ENCODE measurements at places on chromosomes 4 and X. TPM values are rescaled to one million over a fixed set of nuclear protein-coding genes. Genes with fewer than 3 reads are reported as not detected.
A peak's percentile ranks its signal among the peaks of the same experiment; 100 is the strongest.

DNA sequence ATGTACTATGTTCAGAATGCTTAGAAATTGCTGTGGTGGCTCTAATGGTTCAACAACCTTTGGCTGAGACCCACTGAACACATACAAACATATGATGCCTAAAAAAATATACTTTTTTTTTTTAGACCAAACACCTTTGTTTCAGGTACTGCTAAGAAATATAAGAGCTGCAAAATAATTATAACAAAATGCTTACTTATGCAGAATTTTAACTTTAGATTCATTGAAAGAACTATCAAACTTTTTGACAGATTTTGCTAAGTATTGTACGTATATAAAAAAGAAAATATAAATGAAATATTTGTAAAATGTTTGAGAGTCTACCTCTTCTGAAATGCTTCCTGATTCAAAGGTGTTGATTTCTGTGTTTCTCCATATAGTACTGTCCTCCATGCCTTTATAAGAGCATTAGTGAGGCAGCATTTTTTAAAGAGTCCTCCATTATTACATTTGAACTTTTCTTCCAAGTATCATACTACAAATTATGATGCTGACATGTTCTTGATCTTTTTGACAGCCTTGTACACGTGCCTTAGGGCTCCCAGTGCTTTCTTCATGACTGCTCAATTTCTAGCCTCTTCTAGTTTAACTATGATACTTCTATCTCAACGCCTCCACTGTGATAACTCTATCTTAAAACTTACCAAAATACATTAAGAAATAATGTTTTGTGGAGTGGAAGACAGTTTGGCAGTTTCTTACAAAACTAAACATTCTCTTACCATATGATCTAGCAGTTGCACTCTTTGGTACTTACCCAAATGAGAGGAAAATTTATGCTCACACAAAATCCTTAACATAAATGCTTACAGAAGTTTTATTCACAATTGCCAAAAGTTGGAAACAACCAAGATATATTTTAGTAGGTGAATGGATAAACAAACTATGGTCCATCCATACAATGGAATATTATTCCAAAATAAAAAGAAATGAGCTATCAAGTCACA, 212.2 kb upstream of the MAB21L2 start:
- H3K27ac ChIP-seq = no peak overlapping the region
- no peaks in the 10 kb centered on the region for H3K27me3 ChIP-seq
- H3K4me3 ChIP-seq = no peak overlapping the region
- H3K36me3 ChIP-seq = no peaks in the 10 kb centered on the region

The L1CAM gene
- 1.5 TPM for total RNA-seq

GRCh38 chr4:31125496-31125895, 405.3 kb downstream of the PCDH7 start:
- no peaks in the 10 kb centered on the region for H3K27me3 ChIP-seq
- H3K36me3 ChIP-seq = no peaks in the 10 kb centered on the region

The DDX60 gene
- 1.1 TPM for total RNA-seq

GRCh38 chr4:26468977-26469376, 21.3 kb downstream of the CCKAR start:
- no peak for DNase-seq
- no peaks in the 10 kb centered on the region for H3K36me3 ChIP-seq
- no peak overlapping the region for H3K4me3 ChIP-seq

The NLGN4X gene
- 0.22 TPM for total RNA-seq

The SHROOM3 gene
- 50.9 TPM for total RNA-seq

DNA sequence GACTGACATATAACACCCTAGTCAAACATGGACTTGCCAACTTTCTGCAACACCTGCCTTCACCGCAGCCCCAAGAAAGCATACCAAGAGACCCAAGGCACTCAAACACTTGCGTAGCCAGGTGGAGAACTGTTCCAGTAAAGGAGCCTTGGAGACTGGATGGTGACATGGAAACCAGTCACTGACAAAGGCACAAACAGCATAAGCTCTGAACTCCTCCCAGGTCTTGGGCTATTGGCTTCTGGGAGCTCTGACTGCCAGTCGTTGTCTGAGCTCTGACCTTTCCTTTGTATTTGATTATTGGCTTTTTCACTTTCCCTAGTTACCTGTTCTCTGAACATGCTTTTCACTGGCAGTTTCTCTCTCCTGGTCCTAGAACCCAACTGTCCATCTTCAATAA, 38.3 kb downstream of the ARAP2 start:
- H3K27ac ChIP-seq = no peak overlapping the region
- H3K4me3 ChIP-seq = no peak overlapping the region
- DNase-seq = no peak
- H3K27me3 ChIP-seq = no peaks in the 10 kb centered on the region
- H3K36me3 ChIP-seq = no peaks in the 10 kb centered on the region

The LEF1 gene
- total RNA-seq = 8.0 TPM

The CETN2 gene
- total RNA-seq = 26.1 TPM

GRCh38 chr4:28225689-28226353, 1365.2 kb downstream of the STIM2 start:
- no peaks in the 10 kb centered on the region for H3K27me3 ChIP-seq
- no peaks in the 10 kb centered on the region for H3K36me3 ChIP-seq
- no peak overlapping the region for H3K4me3 ChIP-seq
- no peak for DNase-seq

- no peak overlapping the region for H3K4me3 ChIP-seq
- H3K27ac ChIP-seq = peak overlapping the region; percentile 79
- H3K4me1 ChIP-seq = peaks cover 36% of the 10 kb centered on the region
- no peak for DNase-seq
- H3K36me3 ChIP-seq = no peaks in the 10 kb centered on the region
These were observed 9.6 kb upstream of the CXCL2 start for GRCh38 chr4:74108457-74109115.

- H3K36me3 ChIP-seq = no peaks in the 10 kb centered on the region
- peaks cover 5% of the 10 kb centered on the region for H3K4me1 ChIP-seq
- peaks cover 3% of the 10 kb centered on the region for H3K27me3 ChIP-seq
- DNase-seq = no peak
- H3K4me3 ChIP-seq = no peak overlapping the region
These were observed 1.6 kb upstream of the AP1S2 start for GRCh38 chrX:15856222-15856587.

The BST1 gene
- 5.7 TPM for total RNA-seq

The CYBB gene
- 14.1 TPM for total RNA-seq

- DNase-seq = no peak
- no peaks in the 10 kb centered on the region for H3K36me3 ChIP-seq
- H3K4me1 ChIP-seq = no peaks in the 10 kb centered on the region
- H3K27ac ChIP-seq = peak overlapping the region; percentile 18
- H3K27me3 ChIP-seq = no peaks in the 10 kb centered on the region
These were observed 2.2 kb downstream of the AR start for GRCh38 chrX:67545893-67546495.

- DNase-seq = no peak
- no peak overlapping the region for H3K27ac ChIP-seq
- H3K4me1 ChIP-seq = no peaks in the 10 kb centered on the region
- no peak overlapping the region for H3K4me3 ChIP-seq
- no peaks in the 10 kb centered on the region for H3K36me3 ChIP-seq
These were observed 1196.4 kb upstream of the TENM3 start for GRCh38 chr4:181046809-181047208.

DNA sequence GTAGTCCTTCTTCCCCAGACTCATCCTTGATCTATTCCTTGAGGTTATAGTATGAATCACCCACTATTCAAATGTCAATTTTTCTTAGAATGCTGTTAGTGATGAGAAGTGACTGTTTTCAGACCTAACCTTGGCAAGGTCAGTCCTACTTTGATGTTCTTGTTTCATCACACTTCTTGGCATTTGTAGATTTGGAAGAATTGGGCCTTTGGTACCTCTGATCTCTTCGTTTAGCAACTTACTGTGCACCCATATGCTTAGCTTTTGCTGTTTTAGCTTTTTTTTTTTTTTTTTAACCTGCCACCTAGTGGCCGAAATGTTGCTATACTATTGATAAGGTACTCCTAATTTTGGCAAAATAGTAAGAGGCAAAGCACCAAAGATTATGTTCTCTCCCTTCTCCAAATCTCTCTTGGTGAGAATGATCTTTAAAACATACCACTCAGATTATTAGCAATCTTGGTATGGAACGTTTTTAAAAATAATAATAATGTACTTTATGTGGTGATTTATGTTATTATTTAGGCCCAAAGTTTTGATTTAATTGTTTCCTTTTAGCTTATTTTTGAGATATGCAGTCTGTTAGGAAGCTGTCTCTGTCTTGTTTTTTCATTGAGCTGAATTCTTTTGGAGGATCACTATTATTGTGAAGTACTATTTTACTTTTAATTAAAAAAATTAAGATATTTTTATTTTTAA, 16.6 kb downstream of the DCK start:
- no peak overlapping the region for H3K27ac ChIP-seq
- no peaks in the 10 kb centered on the region for H3K4me1 ChIP-seq
- H3K4me3 ChIP-seq = no peak overlapping the region
- H3K36me3 ChIP-seq = no peaks in the 10 kb centered on the region

The MAPK10 gene
- total RNA-seq = 1.7 TPM

DNA sequence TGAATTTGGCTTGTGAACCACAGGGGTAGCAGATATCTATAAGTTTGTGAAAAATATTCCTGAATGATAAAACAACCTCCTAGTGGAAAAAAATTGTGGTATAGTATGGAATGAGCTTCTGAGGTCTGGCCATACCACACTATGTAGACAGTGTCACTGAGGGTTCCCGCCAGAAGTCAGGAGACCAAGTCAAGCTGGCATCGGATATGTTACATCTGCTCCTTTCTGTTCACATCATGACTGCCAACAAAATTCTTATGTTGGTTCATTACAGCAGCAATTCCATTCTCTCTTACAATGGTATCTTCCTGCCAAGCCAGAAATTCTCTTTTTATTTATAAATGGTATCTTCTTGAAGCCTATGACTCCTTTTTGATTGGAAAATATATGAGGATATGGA, 273.0 kb downstream of the PPP3CA start:
- H3K27ac ChIP-seq = no peak overlapping the region
- no peaks in the 10 kb centered on the region for H3K4me1 ChIP-seq
- DNase-seq = no peak
- H3K27me3 ChIP-seq = no peaks in the 10 kb centered on the region
- no peak overlapping the region for H3K4me3 ChIP-seq

DNA sequence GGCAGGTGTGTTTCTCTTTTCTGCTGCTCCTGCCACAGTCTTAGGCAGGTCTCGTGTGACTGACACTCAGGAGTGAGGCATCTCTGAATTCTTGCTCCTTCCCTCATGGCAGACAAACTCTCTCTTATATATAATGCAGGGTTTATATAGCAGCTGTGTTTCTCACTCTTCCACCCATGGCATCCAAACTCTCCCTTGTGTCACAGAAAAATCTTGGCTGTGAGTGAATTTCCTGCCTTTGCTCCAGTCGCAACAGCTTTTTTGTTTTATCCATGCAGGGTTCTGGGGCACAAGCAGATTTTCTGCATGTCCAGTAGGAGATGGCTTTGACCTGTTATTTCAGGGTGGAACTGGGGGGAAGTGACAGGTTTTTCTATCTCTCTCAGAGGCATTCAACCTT, 1275.5 kb downstream of the ADGRL3 start:
- H3K36me3 ChIP-seq = no peaks in the 10 kb centered on the region
- H3K27me3 ChIP-seq = no peaks in the 10 kb centered on the region
- no peak overlapping the region for H3K4me3 ChIP-seq

- H3K36me3 ChIP-seq = no peaks in the 10 kb centered on the region
- H3K4me3 ChIP-seq = no peak overlapping the region
- DNase-seq = no peak
- H3K4me1 ChIP-seq = no peaks in the 10 kb centered on the region
- no peak overlapping the region for H3K27ac ChIP-seq
These were observed 116.2 kb upstream of the PCDH18 start for GRCh38 chr4:137648531-137648930.

DNA sequence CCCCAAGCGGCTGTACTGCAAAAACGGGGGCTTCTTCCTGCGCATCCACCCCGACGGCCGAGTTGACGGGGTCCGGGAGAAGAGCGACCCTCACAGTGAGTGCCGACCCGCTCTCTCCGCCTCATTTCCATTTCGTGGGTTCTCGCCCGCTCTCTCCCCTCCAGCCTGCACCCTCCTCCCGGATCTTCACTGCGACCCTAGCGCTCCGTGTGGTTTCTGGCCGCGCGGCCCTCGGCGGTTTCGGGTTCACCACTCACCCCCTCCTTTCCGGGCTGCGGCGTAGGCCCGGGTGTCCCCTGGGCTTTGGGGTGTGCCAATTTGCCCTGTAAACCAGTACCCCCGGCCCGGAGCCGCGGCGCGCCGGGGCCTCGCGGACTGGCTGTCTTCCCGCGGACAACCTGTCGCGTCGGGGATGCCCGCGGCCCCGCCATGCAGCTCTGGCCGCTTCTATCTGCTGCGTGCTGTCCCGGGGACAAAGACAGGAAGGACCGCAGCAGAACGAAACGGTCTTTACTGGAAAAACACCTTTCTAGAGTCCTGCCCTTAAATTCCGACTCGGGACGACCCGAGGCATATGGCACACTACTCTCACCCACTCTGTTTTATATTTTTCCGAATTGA, 737 bp downstream of the FGF2 start:
- peak overlapping the region; percentile 79 for H3K27ac ChIP-seq
- DNase-seq = no peak
- no peaks in the 10 kb centered on the region for H3K4me1 ChIP-seq
- H3K4me3 ChIP-seq = peak overlapping the region; percentile 70

GRCh38 chrX:1554469-1555210, 17.7 kb upstream of the P2RY8 start:
- H3K4me1 ChIP-seq = no peaks in the 10 kb centered on the region
- H3K27me3 ChIP-seq = no peaks in the 10 kb centered on the region
- no peak overlapping the region for H3K4me3 ChIP-seq
- peak overlapping the region; percentile 50 for H3K27ac ChIP-seq

GRCh38 chr4:145723336-145723735, 43.4 kb downstream of the C4orf51 start:
- H3K27me3 ChIP-seq = no peaks in the 10 kb centered on the region
- H3K4me1 ChIP-seq = peaks cover 18% of the 10 kb centered on the region

The PRRG3 gene
- total RNA-seq = 0.41 TPM

- no peaks in the 10 kb centered on the region for H3K27me3 ChIP-seq
- H3K27ac ChIP-seq = no peak overlapping the region
- DNase-seq = no peak
- peaks cover 28% of the 10 kb centered on the region for H3K36me3 ChIP-seq
These were observed 42.3 kb downstream of the RASL11B start for GRCh38 chr4:52904421-52904820.

- peak overlapping the region; percentile 81 for H3K27ac ChIP-seq
- H3K27me3 ChIP-seq = no peaks in the 10 kb centered on the region
- peaks cover 9% of the 10 kb centered on the region for H3K4me1 ChIP-seq
- H3K36me3 ChIP-seq = no peaks in the 10 kb centered on the region
These were observed 24.9 kb downstream of the FGFBP1 start for GRCh38 chr4:15913631-15913970.

The DRD5 gene
- total RNA-seq = not detected

DNA sequence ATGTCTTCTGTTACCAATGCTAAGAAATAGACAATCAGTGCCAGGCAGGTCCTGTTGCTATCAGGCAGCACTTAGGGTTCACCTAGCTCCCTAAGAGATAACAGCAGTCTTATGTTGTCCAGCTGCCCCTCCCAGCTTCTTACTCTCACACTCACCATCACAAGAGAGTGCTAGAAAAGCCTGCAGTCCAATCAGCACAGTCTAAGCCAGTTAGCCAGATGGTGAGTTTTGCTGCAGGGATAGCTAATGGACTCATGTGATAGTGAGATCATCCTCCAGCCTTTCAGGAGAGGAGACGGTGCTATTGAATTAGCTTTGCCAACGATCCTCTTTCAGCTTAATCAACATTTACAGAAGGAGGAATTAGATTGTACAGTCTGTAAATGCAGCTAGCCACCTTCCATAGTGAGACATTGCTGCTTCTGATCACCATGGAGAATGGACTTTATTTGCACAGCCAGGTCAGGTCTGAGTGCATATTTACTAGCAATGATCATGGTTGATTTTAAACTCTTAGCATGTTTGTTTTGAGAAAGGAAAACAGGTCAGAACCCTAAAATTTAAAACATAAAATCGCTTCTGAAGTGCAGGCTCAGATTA, 438.3 kb downstream of the CENPC start:
- H3K4me3 ChIP-seq = no peak overlapping the region
- H3K27ac ChIP-seq = no peak overlapping the region
- no peaks in the 10 kb centered on the region for H3K36me3 ChIP-seq
- no peaks in the 10 kb centered on the region for H3K27me3 ChIP-seq

The BBS12 gene
- total RNA-seq = 1.4 TPM

Measured in esophagus squamous epithelium (tissue), 5 donors.